ENCODE measurements at places on chromosomes 2 and 18. TPM values are rescaled to one million over a fixed set of nuclear protein-coding genes. Genes with fewer than 3 reads are reported as not detected.

DNA sequence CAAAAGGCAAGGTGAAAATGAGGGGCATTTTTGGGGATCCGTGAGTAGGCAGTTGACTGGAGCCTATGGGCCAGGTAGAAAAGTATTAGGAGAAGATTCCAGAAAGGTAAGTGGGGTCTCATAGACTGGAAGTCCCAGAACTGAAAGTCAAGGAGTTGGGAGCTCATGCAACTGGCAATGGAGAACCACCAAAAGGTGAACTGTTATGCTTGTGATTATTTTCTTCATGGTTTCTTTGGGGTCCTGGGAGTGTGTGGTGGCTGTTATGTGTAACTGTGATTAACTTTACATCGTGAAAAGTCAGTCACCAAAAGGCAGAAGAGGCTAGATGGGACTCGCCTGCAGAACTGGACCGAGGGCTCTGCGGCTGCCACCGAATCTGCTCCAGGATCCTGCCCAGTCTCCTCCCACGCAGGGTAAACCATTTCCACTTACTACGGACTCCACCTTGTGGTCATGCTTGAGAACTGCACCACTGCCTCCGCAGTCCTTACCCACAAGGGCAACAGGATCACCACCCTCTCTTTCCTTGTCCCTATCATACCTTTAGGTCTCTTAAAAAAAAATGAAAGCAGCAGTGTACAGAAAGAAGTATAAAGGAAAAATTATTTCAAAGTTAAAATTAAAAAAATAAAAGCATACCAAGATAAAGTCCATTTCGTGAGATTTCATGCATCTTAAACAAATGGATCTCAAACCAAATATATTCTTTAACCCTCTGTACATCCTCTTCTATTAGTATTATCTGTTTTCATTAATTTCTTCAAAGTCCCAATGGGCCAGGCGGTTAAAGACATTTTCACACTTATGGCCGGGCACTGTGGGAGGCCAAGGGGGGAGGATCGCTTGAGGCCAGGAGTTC, 15.6 kb upstream of the CEP68 start:
- H3K27me3 ChIP-seq: no peaks in the 10 kb centered on the region
- peak overlapping the region; percentile 32 for H3K4me3 ChIP-seq
- DNase-seq: peak; percentile 56
- no peaks in the 10 kb centered on the region for H3K4me1 ChIP-seq

DNA sequence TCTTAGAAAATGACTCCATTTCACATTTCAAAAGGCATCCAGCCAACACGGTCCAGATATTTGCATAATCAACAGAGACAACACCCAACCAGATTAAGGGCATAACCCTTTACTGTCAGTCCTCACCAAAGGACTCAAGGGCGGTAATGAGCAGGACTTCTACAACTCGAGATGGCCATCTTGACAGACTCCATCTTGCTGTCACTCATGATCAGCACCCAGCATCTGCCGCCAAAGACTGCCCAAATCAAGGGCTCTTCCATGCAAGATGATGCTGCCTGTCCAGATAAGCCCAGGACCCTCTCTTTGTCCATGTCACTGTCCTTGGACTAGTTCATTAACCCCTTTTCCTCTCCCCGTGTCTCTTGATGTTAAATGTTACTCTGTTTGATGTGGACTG, 77.9 kb downstream of the UXS1 start:
- H3K27ac ChIP-seq: no peak overlapping the region
- no peaks in the 10 kb centered on the region for H3K4me1 ChIP-seq
- no peak overlapping the region for H3K4me3 ChIP-seq
- H3K27me3 ChIP-seq: no peaks in the 10 kb centered on the region
- peaks cover 29% of the 10 kb centered on the region for H3K36me3 ChIP-seq

DNA sequence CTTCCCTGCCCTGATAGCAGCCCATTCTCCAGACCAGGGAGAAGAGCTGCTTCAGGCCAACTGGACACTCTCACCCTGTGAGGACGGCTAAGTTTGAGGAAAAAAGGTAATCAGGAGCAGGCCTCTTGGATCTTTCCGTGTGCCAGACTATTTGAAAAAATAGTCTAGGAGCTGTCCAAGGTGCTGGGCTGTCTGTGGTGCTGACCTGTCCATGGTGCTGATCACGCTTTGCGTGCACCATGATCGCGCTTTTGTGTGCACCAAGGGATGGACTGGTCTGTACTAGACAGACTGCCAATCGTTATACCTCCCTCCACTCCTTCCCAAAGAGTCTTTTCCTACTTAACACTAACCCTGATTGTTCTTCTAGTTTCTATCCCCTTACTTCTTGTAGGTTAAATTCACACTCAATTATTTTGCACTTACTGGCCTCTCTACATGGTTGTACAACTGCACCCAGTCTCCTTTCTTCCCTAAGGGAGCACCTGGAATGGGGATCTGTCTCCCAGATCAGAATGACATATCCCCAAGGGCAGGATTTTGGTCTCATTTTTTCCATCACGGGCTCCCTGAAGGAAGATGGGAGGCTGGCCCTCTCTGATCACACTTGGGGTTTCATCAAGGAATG, 295.4 kb downstream of the CELF4 start:
- no peaks in the 10 kb centered on the region for H3K4me1 ChIP-seq
- no peak overlapping the region for H3K4me3 ChIP-seq
- no peak for DNase-seq
- H3K27me3 ChIP-seq: no peaks in the 10 kb centered on the region
- no peak overlapping the region for H3K27ac ChIP-seq

SF3B6 gene
- 26.9 TPM for total RNA-seq

Measured in ascending aorta (tissue), 2 donors.